ENCODE measurements at places on chromosomes 1 and 21.
A peak's percentile ranks its signal among the peaks of the same experiment; 100 is the strongest.

DNA sequence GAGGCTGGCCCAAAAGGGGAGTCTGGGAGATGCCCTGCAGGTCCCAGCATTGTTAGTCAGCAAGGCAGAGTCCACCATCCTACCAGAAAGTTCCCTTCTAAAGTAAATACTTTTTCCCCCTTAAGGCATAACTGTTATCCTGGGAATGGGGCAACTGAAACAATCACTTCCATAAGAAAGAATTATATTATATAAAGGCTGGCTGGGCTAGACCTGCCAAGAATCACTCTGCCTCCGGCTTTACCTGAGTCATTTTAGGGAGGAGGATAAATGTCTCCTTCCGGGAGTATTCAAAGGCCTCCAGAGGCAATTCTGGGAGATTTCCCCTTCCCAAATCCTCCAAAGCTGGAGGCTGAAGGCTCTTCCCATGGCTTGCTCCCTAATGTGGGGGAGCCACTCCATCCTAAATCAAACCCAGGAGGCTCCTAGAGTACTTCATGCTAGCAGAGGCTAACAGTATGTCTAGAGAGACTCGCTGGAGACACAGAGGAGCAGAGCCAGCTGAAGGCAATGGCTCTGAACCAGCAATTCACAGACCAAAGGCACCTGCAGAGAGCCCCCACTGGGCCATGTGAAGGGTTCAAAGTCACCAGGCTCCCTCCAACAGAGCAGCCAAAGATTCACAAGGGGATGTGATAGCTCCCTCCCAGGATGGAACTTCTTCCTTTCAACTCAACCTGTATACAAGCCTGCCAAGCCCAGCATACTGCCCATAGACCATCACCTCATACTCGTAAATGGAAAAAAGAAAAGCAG lies 116.0 kb downstream of the ASTN1 start:
- no peak for DNase-seq

- DNase-seq = no peak
These were observed 91.6 kb upstream of the CHODL start for GRCh38 chr21:18153063-18153462.

GRCh38 chr1:211738691-211739301 lies 63.4 kb upstream of the NEK2 start:
- DNase-seq = no peak

- no peak for DNase-seq
These were observed 876 bp downstream of the MOB3C start for GRCh38 chr1:46615735-46616134.

DNA sequence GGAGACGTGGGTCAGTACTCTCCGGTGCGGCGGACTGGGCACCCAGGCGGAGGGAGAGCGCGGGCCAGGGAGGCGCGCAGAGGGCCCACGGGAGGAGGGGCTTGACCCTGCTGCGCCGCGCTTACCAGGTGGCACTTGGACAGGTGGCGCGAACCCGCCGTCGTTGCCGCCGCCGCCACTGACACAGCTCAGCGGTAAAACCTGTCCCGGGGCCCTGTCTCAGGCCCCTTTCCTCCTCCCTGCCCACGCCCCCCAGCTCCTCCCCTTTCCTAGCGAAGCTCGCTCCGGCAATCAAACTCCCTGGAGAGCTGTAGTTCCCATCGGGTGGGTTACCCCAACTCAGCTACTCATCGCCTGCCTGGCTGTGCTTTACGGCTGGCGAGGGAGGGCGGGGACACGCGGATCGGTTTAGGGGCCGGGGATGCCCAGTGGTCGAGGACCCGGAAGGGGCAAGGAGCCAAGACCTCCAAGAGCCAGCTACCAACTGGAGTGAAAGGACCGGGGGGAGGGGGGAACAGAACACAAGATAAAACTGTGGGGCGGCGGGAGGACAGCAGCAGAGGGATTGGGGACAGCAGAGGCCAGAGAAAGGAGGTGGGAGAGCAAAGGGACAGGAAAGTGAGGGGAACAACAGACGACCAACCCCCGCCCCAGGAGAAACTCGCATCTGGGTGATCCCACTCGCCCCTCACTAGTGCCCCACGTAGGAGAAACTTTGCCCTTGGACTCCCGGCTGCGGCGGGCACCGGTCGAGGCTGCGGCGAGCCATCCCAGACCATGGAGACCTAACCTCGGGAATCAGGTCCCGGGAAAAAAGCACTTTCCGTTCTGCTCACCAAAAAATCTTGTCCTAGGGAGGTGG lies 2.9 kb downstream of the GFI1 start:
- no peak for DNase-seq

DNA sequence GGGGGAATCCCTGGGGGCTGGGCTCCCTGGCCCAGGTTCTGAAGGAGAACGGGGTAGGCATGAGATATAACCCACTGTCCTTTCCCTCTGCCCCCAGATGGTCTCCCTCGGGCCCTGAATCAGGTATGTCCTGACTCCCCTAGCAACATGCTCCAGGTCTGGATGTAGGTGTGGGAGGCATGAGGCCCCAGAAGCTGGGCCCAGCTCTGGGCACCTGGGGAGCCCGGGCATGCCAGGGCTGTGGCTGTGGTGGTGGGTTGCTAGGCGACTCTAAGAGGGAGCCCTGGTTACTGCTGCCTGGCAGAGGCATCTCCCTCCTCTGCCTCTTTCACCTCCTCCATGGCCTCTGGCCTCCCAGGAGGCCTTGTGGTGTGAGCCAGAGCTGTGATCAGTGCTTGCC lies 16.2 kb downstream of the FOXO6 start:
- DNase-seq = peak; percentile 72

GRCh38 chr1:26626994-26627393 lies 68.8 kb upstream of the ARID1A start:
- no peak for DNase-seq

GRCh38 chr1:247740721-247741120 lies 2.3 kb downstream of the OR14K1 start:
- no peak for DNase-seq

- no peak for DNase-seq
These were observed 45.3 kb downstream of the TTC3 start for GRCh38 chr21:37118187-37118826.

DNA sequence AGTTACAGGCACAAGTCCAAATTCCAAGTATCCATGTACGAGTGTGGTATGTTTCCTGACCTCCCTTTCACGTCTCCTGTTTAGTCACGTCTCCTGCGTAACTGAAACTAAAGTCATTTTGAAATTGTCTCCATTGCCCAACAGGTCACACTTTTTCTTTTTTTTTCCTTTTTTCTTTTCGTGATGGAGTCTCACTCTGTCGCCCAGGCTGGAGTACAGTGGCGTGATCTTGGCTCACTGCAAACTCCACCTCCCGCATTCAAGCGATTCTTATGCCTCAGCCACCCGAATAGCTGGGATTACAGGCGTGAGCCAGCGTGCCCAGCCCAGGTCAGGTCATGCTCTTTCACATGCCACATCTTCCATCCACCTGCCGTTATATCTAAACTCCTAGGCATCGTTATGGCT lies 38.2 kb downstream of the L1TD1 start:
- no peak for DNase-seq

- no peak for DNase-seq
These were observed 144.2 kb downstream of the VAV3 start for GRCh38 chr1:107820801-107821200.

- no peak for DNase-seq
These were observed 2.5 kb downstream of the WNT3A start for GRCh38 chr1:228009116-228009827.

DNA sequence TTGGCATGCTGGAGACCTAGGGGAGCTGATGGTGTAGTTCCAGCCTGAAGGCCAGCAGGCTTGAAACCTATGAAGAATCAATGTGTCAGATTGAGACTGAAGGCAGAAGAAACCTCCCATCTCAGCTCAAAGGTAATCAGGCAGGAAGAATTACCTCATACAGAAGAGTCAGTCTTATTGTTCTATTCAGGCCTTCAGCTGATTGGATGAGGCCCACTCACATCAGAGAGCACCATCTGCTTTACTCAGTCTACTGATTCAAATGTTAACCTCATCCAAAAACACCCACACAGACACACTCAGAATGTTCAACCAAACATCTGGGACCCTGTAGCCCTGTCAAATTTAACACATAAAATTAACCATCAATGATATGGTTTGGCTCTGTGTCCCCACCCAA lies 13.7 kb upstream of the CCN1 start:
- no peak for DNase-seq

DNA sequence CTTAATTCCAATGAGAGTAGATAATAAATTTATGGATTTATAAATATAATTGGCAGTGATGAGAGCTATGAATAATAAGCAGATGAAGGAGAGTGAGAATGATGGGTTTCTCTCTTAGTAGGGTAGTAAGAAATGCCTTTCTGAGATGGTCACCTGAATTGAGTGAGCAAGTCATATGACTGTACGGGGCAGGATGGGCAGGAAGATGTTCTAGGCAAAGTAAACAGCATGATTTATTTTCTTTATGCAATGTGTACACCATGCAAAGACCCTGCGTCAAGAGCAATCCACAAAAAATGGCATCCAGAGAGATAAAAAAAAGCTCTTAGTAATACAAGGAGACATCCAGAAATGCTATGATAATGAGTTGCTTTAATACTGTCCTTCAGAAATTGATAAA lies 409.9 kb downstream of the HLX start:
- no peak for DNase-seq

- no peak for DNase-seq
These were observed 90.6 kb upstream of the CD1D start for GRCh38 chr1:158089925-158090637.

- peak; percentile 59 for DNase-seq
These were observed 19.2 kb downstream of the EBNA1BP2 start for GRCh38 chr1:43152866-43153265.

DNA sequence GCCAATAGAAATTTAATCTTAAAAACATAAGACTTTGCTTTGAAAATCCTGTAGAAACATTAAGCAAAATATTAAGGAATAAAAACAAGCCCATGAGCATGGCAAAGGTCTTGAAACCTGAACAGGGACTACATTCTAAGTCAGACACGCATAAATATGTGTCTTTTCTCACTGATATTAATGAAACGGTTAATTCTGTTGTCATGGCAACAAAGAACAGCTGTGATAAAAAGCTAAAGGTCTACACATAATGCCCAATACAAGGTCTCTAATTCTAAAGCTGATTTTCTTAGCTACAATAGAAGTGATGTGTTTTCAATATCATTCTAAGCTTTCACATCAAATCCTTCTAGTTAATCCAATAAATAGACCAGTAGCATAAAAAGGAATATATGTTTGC lies 331.7 kb downstream of the PTBP2 start:
- no peak for DNase-seq

DNA sequence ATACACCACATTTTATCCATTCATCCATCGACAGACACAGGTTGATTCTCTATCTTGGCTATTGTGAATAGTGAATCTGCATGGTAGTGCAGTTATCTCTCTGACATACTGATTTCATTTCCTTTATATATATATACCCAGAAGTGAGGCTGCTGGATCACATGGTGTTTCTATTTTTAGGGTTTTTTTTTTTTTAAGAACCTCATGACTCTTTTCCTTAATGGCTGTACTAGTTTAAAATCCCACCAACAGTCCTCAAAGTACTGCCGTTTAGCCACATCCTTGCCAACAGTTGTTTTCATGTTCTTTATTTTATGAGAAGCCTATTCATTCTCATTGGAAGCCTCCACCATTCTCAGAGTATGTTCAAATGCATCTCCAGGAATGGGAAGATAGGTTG lies 258.7 kb upstream of the SNX7 start:
- no peak for DNase-seq

Data from DMS153 (cell line).